CD4-positive, alpha-beta T cell treated with Interleukin-4 for 4 hours (primary cell): ENCODE measurements at places on chromosomes 11 and 22.

DNA sequence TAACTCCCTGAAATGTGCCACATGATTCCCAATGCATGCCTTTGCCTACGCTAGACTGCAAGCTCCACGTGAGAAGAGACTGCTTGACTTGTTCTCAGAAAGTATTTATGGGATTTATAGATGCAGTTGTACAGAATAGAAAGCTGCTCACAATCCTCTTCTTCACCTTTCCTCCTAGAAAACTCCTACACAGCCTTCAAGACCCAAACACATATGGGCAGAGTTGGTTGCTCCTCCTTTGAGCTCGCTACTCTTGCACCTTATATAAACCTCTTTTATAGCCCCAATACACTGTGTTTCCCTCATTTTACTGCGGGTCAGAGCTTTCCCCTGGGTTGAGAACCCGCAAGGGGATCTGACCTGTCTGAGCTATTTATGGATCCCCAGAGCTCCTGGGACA lies 16.4 kb downstream of the C1QTNF6 start:
- no peak for DNase-seq

- DNase-seq = no peak
Measured at GRCh38 chr11:76803023-76803422, 19.9 kb downstream of the TSKU start.

DNA sequence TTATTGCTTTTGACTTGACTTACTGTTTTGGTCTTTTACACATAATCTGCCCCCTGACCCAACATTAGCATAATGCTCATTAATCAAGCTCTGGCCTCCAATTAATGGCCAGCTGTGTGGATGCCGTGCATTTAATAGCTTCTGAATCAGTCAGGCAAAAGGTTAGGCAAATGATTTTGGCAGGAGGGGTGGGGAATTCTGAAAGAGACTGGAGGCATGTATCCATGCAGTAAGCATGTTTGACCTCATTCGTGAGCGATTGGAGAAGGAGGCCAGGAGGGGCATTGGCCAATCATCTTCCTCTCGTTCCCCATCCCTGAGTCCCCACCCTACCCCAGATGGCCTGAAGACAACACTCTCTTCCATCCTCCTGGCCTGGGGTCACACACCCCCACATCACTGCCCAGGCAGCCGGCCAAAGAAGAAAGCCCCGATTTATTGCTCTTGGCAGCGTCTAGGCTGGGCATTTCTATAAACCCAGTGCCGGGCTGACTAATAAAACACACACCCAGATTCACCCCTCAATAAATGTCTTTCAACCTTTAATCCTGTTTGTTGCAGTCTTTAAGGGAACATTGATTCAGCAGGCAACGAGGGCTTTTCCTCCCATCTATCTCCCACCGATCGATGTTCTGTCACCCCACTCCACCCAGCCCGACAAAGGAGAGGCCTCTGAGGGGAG lies 150.0 kb downstream of the OPCML start:
- no peak for DNase-seq

GRCh38 chr11:119786431-119787073 lies 57.6 kb upstream of the NECTIN1 start:
- no peak for DNase-seq

DNA sequence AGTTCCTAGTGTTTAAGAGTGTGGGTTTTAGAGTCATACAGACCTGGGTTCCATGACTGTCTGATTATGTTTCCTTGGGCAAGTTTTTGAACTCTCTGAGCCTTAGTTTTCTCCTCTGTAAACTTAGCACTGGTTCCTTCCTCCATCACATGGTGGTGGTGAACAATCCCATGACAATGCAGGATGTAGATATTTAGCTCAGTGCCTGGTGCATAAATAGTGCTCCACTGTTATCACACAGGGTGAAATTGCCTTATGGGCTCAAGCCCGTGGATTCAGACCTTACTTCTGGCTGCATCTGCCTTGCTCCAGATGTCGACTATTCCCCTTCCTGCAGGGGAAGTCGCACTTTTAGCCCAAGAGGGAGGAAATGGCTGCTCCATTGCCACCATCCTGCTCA lies 62.7 kb downstream of the LDLRAD3 start:
- no peak for DNase-seq

GRCh38 chr22:29833392-29833965 lies 4.6 kb downstream of the ASCC2 start:
- DNase-seq = no peak

DNA sequence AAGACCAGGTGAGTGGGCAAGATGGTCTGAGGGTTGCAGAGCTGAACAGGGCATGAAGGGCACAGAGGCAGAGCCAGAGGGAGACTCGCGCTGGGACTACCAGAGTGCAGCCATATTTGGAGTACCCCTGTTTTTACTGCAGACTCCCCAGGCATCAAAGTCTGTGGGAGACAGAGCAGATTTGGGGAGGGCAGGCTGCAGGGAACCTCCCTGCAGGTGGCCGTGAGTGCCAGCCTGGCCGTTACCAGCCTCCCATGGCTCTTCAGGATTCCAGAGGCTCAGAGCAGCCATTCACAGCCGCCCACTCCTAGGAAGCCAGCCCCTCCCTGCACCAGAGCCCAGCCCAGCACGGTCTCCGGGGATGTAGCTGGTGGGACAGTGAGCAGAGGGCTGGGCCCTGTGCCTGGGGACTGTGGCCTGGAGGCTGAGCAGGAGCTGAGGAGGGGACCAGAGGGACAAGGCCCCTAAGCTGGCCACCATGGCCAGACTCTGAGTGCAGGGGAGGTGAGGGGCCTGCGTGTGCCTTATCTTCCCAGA lies at the start of gene SEPTIN3:
SEPTIN3 (plus strand) TSS at position 334 of the 537 bp plus-strand sequence. CDS start 2,050 bp downstream, outside the sequence.
- DNase-seq = no peak

DNA sequence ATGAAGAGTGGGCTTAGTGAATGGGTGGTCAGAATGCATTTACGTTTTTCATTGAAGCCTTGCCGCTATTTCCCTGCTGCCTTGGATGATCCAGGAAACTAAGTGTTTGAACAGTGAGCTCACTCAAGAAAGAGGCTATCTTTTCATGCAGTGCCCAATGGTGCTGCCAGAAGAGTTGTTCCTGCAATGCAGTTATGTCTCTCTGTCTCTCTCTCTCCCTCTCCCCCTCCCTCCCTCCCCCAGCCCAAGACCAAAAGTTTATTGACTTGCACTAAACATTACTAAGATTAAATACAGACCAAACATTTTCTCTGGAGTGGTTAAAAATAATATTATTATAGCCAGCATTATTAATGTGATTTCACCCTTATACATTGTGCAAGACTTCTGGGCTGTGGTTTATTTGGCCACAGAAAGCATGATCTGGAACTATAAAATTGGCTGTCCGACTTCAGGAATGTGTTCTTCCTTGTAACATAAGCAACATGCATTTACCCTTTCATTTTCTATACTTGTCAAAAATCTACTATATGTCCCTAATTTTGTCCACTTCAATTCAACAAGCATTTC lies 6.6 kb upstream of the FUT4 start:
- no peak for DNase-seq

- no peak for DNase-seq
Measured at GRCh38 chr11:39678996-39679395, 1780.5 kb downstream of the LRRC4C start.

- no peak for DNase-seq
Measured at GRCh38 chr22:43437871-43438475, 26.2 kb downstream of the MPPED1 start.

- no peak for DNase-seq
Measured at GRCh38 chr11:43581370-43582023, 99.0 kb upstream of the HSD17B12 start.

GRCh38 chr11:117232092-117232878 lies at the start of gene RNF214:
Gene RNF214 (plus strand): TSS chr11:117232671. CDS start chr11:117234273, 1,602 bp downstream.
- peak; percentile 69 for DNase-seq

- no peak for DNase-seq
Measured at GRCh38 chr11:47586098-47586855, at the start of gene FAM180B. Gene FAM180B (plus strand): TSS chr11:47586678. CDS start chr11:47586769, 91 bp downstream.

GRCh38 chr22:29626497-29627195 lies 23.2 kb downstream of the NF2 start:
- DNase-seq = no peak

DNA sequence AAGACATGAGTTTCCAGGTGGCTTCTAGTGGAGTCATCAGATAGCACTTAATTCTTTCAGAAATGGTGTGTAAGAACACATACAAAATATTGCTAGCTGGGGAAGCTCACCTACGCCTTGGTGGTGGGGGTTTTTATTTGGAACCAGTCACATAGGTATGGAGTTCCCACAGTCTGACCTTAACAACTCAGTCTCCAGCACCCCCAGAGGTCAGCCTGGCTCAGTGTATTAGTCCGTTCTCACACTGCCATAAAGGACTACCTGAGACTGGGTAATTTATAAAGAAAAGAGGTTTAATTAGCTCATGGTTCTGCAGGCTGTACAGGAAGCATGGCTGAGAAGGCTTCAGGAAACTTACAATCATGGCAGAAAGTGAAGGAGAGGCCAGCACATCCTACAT lies 317.5 kb upstream of the ZC3H12C start:
- no peak for DNase-seq

- peak; percentile 6 for DNase-seq
Measured at GRCh38 chr11:35662061-35662648, 420 bp upstream of the TRIM44 start.

DNA sequence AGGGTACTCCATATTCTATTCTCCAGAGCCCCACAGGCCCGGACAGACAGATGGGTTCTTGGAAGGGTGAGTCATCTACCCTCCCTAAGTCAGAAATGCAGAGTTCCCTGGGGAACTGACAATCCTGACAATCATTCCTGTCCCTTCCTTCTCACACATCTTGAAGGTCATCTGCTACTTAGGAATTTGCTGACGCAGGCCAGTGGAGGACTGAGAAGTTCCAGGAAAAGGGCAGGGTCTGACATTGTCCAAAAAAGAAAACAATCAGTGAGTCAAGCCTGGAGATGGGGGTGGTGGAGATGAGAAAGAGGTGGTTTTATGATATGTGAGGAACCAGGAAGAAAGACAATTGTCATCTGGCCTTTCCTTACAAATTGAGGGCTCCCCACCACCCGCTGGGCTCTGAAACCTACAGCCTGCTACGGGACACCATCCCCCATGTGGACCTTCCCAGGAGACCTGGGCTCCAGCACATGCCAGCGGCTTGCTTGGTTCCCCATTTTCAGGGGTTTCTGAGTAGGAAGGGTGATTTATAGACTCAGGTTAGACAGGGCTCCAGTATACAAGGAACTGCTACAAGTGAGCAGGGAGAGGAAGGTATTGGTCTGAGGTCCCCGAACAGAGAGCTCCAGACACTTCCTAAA lies 12.9 kb downstream of the CD59 start:
- no peak for DNase-seq

DNA sequence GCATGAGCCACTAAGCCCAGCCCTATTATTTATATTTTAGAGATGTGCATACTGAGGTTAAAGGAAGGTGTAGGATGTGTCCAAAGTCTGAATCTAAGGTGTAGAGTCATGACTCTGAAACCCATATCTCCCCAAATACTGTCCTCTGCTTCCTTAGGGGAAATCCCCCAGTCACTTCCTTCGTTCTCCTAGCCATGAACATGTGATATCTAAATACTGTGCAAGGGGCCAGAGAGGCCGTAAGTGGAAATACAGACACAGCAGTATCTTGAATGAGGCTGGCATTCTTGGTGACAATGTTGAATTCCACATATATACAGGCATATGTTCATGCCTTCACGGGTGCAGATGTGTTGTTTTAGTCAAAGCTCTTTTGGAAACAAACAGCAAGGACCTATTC lies 21.3 kb upstream of the PATZ1 start:
- no peak for DNase-seq

DNA sequence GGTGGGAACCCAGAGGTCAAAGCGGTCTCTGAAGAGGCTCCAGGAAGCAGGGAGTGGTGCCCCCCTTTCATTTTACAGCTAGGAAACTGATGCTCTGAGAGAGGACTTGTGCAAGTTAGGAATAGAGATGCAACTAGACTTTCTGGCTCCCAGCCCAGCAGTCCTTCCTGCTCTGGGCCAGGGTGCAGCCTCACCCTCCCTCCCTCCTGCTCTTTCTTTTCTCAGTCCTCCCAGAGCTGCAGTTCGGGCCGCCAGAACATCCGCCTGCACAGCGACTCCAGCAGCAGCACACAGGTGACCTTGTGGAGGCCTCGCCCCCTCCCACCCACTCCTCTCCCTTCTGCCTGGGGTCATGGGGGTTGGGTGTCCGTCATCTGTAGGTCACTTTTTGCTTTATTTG lies 51.5 kb downstream of the LHFPL7 start:
- DNase-seq = no peak

GRCh38 chr11:112223754-112224532 lies 2.3 kb upstream of the PTS start:
- no peak for DNase-seq

GRCh38 chr11:15419696-15420095 lies 305.0 kb downstream of the INSC start:
- DNase-seq = no peak

DNA sequence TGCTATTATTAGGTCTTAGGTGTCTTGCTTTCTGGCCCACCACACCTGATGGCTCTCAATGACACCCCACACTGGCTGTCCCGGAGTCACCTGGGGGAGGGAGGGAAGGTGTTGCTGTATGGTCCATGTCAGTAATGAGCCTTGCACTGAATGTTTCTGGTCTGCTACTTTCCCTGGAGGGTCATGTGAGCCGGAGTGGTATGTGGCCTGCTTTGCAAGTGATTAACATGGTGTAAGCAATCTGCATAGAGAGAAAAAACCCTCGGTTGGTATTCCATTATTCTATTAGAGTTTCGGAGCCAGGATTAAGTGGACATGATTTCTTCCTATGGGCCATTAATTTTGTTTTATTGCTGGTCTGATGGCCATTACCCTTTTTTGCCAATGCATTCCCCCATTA lies 63.9 kb downstream of the PKNOX2 start:
- no peak for DNase-seq

DNA sequence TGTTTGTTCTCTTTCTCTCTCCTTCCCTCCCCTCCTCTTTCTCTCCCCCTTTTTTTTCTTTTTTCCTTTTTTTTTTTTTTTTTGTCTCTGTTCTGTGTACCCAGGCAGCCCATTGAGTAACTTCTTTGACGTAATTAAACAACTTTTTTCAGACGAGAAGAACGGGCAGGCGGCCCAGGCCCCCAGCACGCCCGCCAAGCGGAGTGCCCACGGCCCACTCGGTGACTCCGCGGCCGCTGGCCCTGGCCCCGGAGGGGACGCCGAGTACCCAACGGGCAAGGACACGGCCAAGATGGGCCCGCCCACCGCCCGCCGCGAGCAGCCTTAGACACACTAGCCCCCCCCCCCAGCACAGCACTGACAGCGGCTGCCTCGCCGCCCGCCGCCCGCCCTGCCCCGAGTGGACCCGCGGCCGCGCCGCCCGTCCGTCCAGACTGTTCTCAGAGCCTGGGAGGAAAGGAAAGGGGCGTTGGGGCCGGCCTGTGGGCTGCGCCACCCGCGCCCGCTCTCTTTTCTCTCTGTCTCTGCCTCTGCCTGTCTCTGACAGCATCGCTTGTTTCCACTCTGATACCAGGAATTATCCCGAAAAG lies 26.1 kb downstream of the MOB2 start:
- DNase-seq = no peak
